Activated naive CD4-positive, alpha-beta T cell treated with anti-CD3 and anti-CD28 coated beads for 36 hours (primary cell): ENCODE measurements at places on chromosomes 4 and X. TPM values are rescaled to one million over a fixed set of nuclear protein-coding genes. Genes with fewer than 3 reads are reported as not detected.
A peak's percentile ranks its signal among the peaks of the same experiment; 100 is the strongest.

DNA sequence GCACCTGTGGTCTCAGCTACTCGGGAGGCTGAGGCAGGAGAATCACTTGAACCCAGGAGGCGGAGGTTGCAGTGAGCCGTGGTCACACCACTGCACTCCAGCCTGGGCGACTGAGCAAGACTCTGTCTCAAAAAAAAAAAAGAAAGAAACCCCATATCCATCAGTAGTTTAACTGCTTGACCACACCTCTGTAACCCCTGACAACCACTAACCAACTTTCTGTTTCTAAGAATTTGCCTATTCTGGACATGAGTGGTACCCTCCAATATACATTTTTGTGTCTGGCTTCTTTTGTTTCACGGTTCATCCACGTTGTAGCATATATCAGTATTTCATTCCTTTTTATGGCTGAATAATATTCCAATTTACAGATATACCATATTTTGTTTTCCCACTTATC is 9.1 kb downstream of the PPAT start:
- no peaks in the 10 kb centered on the region for H3K27me3 ChIP-seq
- peaks cover 27% of the 10 kb centered on the region for H3K4me1 ChIP-seq

ARHGAP36 gene
- total RNA-seq, result not detected

- H3K4me3 ChIP-seq, result no peak overlapping the region
- no peaks in the 10 kb centered on the region for H3K27me3 ChIP-seq
- H3K27ac ChIP-seq, result no peak overlapping the region
- H3K36me3 ChIP-seq, result peaks cover 12% of the 10 kb centered on the region
- H3K4me1 ChIP-seq, result peaks cover 69% of the 10 kb centered on the region
Measured at GRCh38 chr4:2595952-2596552, 59.6 kb downstream of the FAM193A start.

DNA sequence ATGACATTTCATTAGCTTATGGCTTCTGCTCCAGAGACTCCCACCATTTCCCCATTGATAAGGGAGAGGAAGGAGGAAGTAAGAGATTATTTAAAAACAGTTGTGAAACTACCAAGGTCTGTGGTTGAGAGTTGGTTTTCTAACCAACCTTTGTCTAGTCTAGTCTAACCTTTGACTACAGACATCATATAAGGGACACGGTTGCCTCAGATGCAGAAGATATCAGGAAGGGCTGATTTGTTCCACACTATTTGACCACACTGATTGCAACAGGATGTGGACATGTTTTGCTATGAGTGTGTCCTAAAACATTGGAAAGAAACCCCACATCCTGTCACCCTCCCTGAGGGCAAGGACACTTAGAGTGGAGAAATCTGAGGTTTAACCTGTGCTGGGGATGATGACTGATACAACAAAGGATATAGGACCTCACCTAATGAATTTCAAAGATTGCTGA is 53.0 kb downstream of the COQ2 start:
- H3K27me3 ChIP-seq, result peaks cover 3% of the 10 kb centered on the region
- H3K36me3 ChIP-seq, result peaks cover 9% of the 10 kb centered on the region
- peak overlapping the region; percentile 16 for H3K27ac ChIP-seq
- H3K4me1 ChIP-seq, result peaks cover 46% of the 10 kb centered on the region

FRMD7 gene
- not detected for total RNA-seq

GRCh38 chr4:158071931-158072330 is 100.9 kb downstream of the GASK1B start:
- H3K27ac ChIP-seq, result no peak overlapping the region
- no peaks in the 10 kb centered on the region for H3K36me3 ChIP-seq
- H3K4me3 ChIP-seq, result no peak overlapping the region
- no peak for DNase-seq
- H3K27me3 ChIP-seq, result no peaks in the 10 kb centered on the region

SATL1 gene
- not detected for total RNA-seq

- no peaks in the 10 kb centered on the region for H3K36me3 ChIP-seq
- no peaks in the 10 kb centered on the region for H3K27me3 ChIP-seq
- H3K27ac ChIP-seq, result no peak overlapping the region
- no peak for DNase-seq
- H3K4me1 ChIP-seq, result no peaks in the 10 kb centered on the region
Measured at GRCh38 chr4:173958445-173958844, 325.0 kb downstream of the FBXO8 start.

GRCh38 chr4:166622425-166622977 is 611.8 kb downstream of the SPOCK3 start:
- no peak for DNase-seq
- H3K4me1 ChIP-seq, result no peaks in the 10 kb centered on the region
- H3K4me3 ChIP-seq, result no peak overlapping the region
- H3K36me3 ChIP-seq, result no peaks in the 10 kb centered on the region

RAP1GDS1 gene
- 36.7 TPM for total RNA-seq

HGFAC gene
- total RNA-seq, result not detected

TMEM35A gene
- total RNA-seq, result not detected

DNA sequence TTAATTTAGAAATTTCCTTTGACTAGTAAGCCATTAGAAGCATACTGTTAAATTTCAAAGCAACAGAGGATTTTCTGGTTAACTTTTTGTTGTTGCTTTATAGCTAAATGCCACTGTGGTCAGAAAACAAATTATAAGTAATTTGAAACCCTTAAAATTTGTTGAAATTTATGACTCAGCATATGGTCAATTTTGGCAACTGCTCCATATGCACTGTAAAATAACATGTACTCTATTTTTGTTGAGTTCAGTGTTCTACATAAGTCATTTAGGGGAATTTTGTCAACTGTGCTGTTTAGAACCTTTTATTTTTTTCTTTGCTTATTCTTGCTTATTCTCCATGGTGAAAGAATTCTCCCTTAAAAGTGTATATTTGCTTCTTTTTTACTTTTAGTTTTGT is 28.6 kb downstream of the SCLT1 start:
- peaks cover 52% of the 10 kb centered on the region for H3K36me3 ChIP-seq
- no peak overlapping the region for H3K27ac ChIP-seq
- DNase-seq, result no peak
- no peak overlapping the region for H3K4me3 ChIP-seq
- no peaks in the 10 kb centered on the region for H3K4me1 ChIP-seq
- no peaks in the 10 kb centered on the region for H3K27me3 ChIP-seq

GRCh38 chr4:187063251-187063650 is 339.6 kb upstream of the FAT1 start:
- no peaks in the 10 kb centered on the region for H3K4me1 ChIP-seq
- no peak overlapping the region for H3K4me3 ChIP-seq
- H3K27me3 ChIP-seq, result no peaks in the 10 kb centered on the region
- no peaks in the 10 kb centered on the region for H3K36me3 ChIP-seq

DNA sequence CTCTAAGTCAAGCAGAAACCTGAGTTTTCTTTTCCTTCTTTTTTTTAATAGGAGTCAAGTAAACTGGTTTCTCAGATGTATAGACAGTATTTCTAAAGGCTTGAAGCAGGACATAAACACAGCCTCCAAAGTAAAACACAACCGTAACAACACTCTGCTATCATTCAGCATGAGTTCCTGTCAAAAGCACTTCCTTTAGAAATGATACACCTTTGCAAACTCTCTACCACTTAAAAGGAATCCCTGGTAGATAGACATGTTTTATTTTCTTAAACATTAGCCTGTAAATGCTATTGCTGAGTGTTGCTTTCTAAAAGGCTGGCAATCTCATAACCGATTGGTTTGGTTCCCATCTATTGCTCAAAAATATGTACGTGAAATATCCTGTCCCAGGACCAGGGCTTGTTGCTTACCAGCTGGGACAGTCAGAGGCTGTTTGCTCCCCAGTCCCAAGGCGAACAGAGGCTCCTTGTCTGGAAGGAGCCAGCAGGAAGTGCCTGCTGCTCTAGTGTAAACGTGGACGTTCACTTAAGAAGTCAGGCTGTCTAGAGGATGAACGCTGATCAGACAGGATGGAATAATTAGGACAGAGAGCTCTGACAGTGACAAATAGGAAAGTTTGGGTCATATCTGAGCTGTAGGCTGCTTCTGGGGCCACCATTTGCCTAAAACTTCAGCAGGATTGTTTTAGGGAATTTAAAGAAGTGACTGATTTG is 173.9 kb upstream of the KLF3 start:
- no peaks in the 10 kb centered on the region for H3K36me3 ChIP-seq
- no peak for DNase-seq
- peaks cover 34% of the 10 kb centered on the region for H3K4me1 ChIP-seq
- peak overlapping the region; percentile 65 for H3K4me3 ChIP-seq
- H3K27me3 ChIP-seq, result no peaks in the 10 kb centered on the region
- H3K27ac ChIP-seq, result peak overlapping the region; percentile 85

- no peaks in the 10 kb centered on the region for H3K27me3 ChIP-seq
- H3K27ac ChIP-seq, result peak overlapping the region; percentile 86
- peak overlapping the region; percentile 5 for H3K4me3 ChIP-seq
- peaks cover 18% of the 10 kb centered on the region for H3K4me1 ChIP-seq
- DNase-seq, result no peak
Measured at GRCh38 chr4:142824368-142824767, 21.7 kb downstream of the INPP4B start.

ASB9 gene
- 0.48 TPM for total RNA-seq

GRCh38 chrX:103918050-103918449 is 44.4 kb upstream of the TMSB15B start:
- peaks cover 8% of the 10 kb centered on the region for H3K36me3 ChIP-seq
- H3K27me3 ChIP-seq, result no peaks in the 10 kb centered on the region
- peaks cover 12% of the 10 kb centered on the region for H3K4me1 ChIP-seq
- DNase-seq, result peak; percentile 67
- peak overlapping the region; percentile 86 for H3K4me3 ChIP-seq

DNA sequence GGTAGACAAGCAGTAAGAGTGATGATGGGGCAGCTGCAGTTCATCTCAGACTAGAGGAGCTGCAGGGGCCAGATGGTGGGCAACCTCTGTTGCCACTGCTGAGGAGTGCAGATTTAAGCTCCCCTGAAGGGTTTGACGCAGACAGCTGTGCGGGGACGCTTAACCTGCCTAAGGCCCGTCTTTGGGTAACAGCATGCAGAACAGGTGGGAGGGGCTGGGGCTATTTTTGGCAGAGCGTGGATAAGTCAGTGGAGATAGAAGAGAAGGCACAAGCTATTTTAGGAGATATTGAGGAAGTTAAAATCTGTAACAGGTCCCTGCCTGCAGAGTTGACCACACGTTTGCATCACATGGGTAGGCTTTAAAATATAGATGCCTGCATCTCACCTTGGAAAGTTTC is 10.5 kb downstream of the CD99 start:
- peak overlapping the region; percentile 90 for H3K27ac ChIP-seq
- peaks cover 52% of the 10 kb centered on the region for H3K36me3 ChIP-seq
- no peak overlapping the region for H3K4me3 ChIP-seq
- H3K4me1 ChIP-seq, result peaks cover 94% of the 10 kb centered on the region
- DNase-seq, result no peak
- no peaks in the 10 kb centered on the region for H3K27me3 ChIP-seq

GAGE12J gene
- total RNA-seq, result not detected

DNA sequence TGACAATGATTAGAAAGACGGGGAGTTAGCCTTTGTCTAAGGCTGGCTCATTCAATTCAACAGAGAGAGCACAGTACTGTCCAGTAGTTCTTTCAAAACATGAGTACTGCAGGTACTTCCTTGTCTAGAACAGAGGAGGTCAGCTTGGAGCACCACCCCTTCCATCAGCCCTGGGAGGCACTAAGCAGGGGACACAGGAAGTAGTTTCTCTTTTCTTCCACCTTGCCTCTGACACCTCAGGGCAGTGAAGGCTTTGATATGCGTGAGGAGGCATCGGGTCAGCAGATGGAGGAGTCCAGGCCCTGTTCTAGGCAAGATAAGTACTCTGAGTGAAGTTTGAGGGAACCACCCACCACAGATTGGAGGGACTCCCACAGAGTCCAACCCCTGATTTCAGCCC is 33.1 kb downstream of the MAGEB10 start:
- no peak for DNase-seq
- no peaks in the 10 kb centered on the region for H3K4me1 ChIP-seq
- no peaks in the 10 kb centered on the region for H3K27me3 ChIP-seq
- no peaks in the 10 kb centered on the region for H3K36me3 ChIP-seq
- H3K4me3 ChIP-seq, result no peak overlapping the region
- no peak overlapping the region for H3K27ac ChIP-seq

GRCh38 chr4:133320576-133321170 is 171.6 kb downstream of the PCDH10 start:
- H3K36me3 ChIP-seq, result no peaks in the 10 kb centered on the region
- H3K27ac ChIP-seq, result no peak overlapping the region
- H3K4me3 ChIP-seq, result no peak overlapping the region
- H3K4me1 ChIP-seq, result no peaks in the 10 kb centered on the region
- no peak for DNase-seq

- no peaks in the 10 kb centered on the region for H3K27me3 ChIP-seq
- H3K4me3 ChIP-seq, result no peak overlapping the region
- no peaks in the 10 kb centered on the region for H3K36me3 ChIP-seq
- H3K4me1 ChIP-seq, result no peaks in the 10 kb centered on the region
Measured at GRCh38 chr4:47597696-47598095, 112.6 kb downstream of the ATP10D start.

DNA sequence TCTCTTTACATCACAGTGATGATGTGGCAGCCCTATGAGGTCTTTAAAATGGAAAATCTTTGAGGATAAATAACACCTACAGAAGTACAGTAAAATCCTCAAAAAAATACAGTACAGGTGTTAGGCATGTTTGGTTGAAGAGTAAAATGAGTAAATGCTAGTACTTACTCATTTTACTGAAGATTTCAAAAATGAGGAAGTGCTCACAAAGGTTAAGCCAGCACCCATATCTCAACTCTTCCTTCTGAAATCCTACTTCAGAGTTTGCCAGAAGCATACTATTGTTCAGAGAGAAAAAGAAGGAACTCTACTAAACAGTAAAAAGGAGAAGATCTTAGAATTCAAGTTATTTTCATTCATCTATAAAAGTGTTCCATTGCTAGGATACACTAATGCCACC is 130.9 kb downstream of the CBR4 start:
- H3K4me1 ChIP-seq, result peaks cover 6% of the 10 kb centered on the region
- no peak overlapping the region for H3K27ac ChIP-seq
- H3K27me3 ChIP-seq, result peaks cover 60% of the 10 kb centered on the region
- DNase-seq, result no peak

DNA sequence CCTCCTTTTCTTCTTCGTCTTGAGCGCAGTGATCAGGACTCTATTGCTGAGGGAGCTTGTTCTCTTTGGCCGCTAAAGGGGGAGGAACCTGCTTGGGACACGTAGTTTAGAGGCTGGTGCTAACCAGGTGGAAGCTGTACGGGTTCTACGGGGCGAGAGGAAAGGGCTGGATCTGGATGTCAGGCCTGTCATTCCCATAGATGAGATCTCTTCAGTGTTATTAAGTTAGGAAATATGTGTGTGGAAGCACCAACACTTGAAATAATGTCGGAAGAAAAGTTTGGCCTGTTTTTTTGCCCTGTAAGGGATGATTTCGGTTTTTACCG is 643 bp downstream of the SRP72 start:
- peak overlapping the region; percentile 100 for H3K4me3 ChIP-seq
- peak; percentile 47 for DNase-seq
- peaks cover 39% of the 10 kb centered on the region for H3K36me3 ChIP-seq
- H3K4me1 ChIP-seq, result peaks cover 33% of the 10 kb centered on the region

GRCh38 chr4:182600093-182600492 is 317.1 kb downstream of the DCTD start:
- H3K27ac ChIP-seq, result no peak overlapping the region
- H3K4me1 ChIP-seq, result no peaks in the 10 kb centered on the region
- peaks cover 4% of the 10 kb centered on the region for H3K27me3 ChIP-seq
- H3K36me3 ChIP-seq, result no peaks in the 10 kb centered on the region

DNA sequence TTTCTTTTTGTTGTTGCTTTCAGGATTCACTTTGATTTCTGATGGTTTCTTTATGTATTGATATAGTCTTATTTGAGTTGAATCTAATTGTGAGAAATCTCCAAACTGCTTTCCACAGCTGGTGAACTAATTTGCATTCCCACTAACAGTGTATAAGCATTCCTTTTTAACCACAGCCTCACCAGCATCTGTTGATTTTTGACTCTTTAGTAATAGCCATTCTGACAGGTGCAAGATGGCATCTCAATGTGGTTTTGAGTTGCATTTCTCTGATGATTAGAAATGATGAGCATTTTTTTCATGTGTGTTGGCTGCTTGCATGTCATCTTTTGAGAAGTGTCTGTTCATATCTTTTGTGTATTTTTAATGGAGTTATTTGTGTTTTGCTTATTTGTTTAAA is 1023.1 kb downstream of the SH3BGRL start:
- no peaks in the 10 kb centered on the region for H3K27me3 ChIP-seq
- H3K4me3 ChIP-seq, result no peak overlapping the region
- no peaks in the 10 kb centered on the region for H3K36me3 ChIP-seq
- H3K4me1 ChIP-seq, result no peaks in the 10 kb centered on the region
- H3K27ac ChIP-seq, result no peak overlapping the region
